ENCODE measurements at places on chromosomes 7 and 10.
A peak's percentile ranks its signal among the peaks of the same experiment; 100 is the strongest.

DNA sequence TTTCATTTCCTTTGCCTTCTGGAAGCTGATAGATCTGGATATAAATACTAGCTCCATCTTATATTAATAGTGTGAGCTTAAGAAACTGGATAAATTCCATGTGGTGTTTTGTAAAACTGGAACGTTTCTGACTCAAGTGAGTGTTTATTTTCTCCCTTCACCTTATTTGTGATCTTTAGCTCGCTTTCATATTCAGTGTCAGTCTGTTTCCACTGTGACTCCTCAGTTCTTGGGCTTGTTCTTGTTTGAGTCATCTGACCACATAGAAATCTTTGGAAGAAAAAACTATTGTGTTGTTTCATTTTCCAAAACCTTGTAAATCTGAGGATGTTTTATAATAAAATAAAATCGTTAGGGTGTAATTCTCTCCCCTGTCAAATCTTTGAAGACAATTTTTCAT lies 186.4 kb downstream of the POLR1F start:
- DNase-seq, result no peak

- DNase-seq, result no peak
Measured at GRCh38 chr7:22564511-22565045, 64.6 kb upstream of the STEAP1B start.

GRCh38 chr7:36308031-36308430 lies 81.6 kb upstream of the ANLN start:
- peak; percentile 53 for DNase-seq

DNA sequence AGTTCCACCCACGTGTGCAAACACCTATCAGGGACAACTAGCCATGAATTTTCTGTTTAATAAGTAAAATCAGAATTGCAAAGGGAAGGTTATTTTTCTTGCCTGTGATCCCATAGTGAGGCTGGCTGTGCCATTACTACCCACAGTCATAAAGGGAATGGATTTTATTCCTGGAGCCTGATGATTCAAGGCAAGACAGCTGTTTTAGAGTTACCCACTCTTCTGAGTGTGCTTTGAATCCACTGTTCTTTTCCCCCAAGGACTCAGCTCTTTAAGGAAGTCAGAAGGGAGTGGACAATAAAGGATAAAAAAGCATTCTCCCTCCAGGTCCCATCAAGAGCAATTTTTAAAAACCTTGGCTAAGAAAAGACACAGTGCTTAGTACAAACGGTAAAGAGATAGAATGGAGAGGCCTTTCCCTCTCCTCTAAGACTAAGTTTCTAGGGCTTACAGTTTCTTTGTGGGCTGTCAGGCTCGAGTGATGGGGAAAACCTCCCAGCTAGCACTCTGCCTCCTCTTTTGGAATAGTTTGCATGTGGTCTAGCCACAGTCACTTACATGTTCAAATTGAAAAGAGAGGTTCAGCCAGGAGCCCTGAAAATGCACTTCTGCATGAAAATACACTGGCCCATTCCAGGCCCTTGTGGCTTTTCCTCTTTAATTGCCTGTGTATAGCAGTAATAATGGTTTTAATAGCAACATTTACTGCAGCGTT lies 5.1 kb upstream of the LRRC4 start:
- DNase-seq, result no peak

DNA sequence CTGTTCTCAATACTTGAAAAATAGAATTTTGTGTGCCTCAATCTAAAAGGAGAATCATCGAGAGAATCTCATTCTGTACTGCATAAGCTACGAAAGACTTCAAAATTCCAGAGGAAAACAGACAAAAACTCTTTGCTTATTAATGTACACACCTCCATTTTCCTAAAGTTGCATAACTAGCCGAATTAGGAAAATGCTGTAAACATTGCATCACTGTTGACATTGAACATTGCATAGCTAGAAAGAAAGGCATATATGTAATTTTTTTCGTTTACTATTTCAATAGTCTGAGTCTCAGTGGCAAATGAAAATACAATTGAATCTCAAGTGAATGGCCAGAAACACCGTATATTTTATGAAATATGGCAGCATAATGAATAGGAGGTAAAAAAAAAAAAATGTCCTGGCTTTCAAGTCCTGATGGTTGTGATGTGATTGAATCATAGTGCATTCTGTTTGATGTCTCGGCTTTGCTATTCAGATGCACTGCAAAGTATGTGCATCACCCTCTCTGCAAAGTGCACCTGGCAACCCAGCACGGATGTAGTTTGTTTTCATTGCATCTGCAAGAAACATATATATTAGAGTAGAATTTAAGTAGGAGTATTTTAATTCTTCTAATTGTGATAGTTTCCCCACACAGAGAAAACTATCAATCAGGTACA lies 196.7 kb downstream of the VTI1A start:
- no peak for DNase-seq

DNA sequence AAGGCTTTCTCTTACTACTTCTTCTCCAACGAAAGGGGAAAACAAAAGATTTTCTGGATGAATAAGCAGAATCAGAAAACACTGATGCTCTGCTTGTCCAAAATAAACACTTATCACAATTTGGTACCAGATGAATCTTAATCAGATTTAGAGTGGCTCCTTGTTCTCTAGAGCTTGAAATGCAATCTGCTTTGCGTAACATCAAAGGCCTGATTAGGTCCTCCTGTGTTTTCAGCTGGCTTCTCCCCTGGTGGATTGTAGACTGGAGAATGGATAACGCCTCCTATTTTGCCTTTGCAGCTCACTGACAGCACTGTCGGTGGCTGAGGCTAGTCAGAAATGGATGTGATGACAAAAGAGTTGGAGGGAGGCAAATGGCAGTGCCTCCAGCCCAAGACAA lies 91.2 kb downstream of the FAM13C start:
- peak; percentile 36 for DNase-seq

DNA sequence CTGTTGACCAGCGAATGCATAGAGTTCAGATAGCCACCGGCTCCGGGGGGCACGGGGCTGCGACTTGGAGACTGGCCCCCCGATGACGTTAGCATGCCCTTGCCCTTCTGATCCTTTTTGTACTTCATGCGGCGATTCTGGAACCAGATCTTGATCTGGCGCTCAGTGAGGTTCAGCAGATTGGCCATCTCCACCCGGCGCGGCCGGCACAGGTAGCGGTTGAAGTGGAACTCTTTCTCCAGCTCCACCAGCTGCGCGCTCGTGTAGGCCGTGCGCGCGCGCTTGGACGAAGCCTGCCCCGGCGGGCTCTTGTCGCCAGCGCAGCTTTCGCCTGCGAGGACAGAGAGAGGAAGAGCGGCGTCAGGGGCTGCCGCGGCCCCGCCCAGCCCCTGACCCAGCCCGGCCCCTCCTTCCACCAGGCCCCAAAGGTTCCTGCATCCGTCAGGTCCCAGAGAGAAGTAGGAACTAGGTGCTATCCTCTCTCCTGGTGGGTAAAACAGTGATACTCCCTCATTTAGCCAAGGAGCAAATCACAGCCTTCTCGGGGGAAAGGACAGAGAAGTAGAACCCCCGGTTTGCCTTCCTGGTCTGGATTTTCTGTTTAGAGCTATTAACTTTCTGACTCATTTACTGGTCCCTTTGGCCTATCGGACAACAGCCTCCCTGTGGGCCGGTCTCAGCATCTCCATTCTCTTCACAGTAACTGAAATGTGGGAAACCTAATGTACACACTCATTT lies 6.1 kb upstream of the HOXA2 start:
- no peak for DNase-seq

DNA sequence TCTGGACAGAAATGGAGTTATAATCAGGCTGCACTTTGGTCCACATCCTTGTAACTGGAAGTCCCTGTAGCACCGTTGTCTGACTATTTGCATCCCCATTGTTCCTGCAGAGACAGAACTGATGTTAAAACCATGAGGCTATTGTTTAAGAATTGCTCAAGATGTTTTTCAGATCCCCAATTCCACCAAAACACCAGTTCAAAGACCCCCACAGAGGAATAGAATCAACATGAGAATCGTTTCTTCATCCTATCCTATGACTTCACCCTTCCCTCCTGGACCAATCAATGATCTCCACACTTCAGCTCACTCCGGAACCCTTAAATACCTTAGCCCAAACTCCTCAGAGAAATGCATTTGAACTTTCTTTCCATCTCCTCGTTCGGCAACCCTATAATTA lies 57.1 kb upstream of the GRID1 start:
- DNase-seq, result no peak

- DNase-seq, result no peak
Measured at GRCh38 chr10:49071160-49071761, 44.1 kb downstream of the VSTM4 start.

DNA sequence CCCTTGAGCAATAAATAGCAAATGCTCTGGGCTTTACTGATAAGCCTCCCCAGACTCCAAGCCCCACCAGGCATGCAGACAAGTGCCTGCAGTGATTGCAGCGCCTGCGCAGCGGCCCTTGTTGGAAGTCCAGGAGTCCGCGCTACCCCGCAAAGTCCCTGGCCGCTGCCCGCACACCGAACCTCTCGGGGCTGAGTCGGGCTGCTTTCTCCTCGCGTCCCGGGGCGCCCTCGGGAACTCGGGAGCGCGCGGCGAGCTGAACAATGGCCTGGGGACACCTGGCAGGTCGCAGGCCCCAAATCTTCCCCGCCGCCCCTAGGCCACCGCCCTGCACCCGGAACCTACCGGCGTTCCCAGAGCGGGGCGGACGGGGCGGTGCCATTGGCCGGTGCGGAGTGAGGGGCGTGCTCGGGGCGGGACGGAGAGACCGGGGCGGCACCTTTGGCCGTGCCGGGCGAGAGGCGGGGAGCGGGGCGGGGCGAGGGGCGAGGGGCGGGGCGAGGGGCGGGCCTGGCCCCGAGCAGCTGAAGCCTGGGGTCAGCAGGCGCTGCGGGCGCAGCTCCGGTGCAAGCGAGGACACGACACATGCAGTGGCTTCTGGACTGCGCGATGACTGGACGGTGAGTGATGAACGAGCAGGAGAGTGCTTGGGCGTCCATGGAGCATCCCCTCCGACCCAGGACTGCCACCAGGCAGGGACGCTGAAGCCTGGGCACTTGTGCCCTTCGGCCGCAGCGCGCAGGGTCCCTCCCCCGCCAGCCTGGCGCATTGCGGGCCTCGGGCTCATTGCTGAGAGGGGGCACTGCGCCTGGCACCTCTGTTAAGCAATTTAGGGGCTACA lies at the start of gene RASSF4:
RASSF4 (plus strand) TSS at position 556 of the 841 bp plus-strand sequence. CDS start 10,401 bp downstream, outside the sequence.
- DNase-seq, result peak; percentile 93

- DNase-seq, result no peak
Measured at GRCh38 chr7:21617916-21618390, 75.1 kb downstream of the DNAH11 start.

GRCh38 chr7:82631998-82632397 lies 188.4 kb upstream of the CACNA2D1 start:
- no peak for DNase-seq

DNA sequence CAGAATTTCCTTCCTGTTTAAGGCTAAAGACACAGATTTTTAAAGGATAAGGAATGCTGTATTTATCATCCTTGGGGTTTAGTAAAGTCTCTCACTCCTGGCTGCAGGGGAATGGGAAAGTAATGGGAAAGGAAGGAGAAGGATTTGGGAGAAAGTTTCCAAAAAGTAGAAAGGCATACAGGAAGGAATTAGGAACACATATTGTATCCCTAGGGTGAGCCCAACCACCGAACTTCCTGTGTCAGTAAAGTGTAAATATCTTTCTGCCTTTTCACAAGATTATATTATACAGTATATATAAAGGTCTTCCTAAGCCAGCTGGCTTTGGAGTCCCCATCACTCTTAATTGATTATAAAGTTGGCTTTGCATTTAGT lies 12.0 kb upstream of the UBE2D1 start:
- no peak for DNase-seq

GRCh38 chr7:2777898-2778535 lies 66.1 kb downstream of the GNA12 start:
- no peak for DNase-seq

DNA sequence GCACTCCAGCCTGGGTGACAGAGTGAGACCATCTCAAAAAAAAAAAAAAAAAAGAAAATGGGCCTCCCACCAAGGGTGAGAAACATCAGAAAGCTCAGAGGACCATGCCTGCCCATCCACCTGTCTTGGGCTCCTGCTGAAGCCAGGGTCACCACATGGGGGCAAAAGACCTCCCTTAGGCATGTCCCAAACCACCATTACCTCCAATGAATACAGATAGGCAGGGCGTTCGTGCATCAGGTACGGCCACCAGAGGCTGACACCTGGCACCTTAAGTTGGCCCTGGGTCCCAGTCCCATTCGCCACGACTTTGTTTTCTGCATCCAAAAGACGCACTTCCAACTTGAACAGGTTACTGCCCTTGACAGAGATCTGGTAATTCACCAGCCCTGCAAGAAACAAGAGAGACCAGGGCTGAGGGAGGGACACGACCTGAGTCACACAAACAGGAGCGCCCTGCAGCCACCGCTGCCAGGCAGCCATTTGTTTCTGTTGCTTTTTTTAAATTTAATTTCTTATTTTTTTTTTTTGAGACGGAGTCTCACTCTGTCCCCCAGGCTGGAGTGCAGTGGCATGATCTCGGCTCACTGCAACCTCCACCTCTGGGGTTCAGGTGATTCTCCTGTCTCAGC lies 6.1 kb downstream of the GUSB start:
- no peak for DNase-seq

GRCh38 chr10:60313589-60313952 lies 76.1 kb downstream of the ANK3 start:
- DNase-seq, result no peak

- no peak for DNase-seq
Measured at GRCh38 chr10:125738206-125738605, 18.7 kb downstream of the EDRF1 start.

DNA sequence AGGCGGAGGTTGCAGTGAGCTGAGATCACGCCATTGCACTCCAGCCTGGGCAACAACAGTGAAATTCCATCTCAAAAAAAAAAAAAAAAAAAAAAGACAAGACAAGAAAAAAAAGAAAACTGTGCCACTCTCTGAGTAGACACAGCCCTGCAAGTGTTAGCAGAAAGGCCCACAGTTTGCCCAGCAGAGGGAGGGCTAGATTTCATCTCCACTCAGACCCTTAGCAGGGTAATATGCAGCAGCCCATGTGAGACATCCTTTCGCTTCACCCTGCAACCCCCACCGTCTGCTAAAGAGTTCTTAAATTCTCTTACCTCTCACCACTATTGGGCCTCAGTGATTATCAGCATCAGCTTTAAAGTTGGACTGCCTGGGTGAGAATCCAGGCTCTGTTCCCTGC lies 38.2 kb downstream of the CTNNA3 start:
- no peak for DNase-seq

GRCh38 chr7:21967598-21968003 lies 21.9 kb upstream of the CDCA7L start:
- no peak for DNase-seq

GRCh38 chr7:98167653-98168052 lies 43.6 kb upstream of the BHLHA15 start:
- DNase-seq, result no peak

DNA sequence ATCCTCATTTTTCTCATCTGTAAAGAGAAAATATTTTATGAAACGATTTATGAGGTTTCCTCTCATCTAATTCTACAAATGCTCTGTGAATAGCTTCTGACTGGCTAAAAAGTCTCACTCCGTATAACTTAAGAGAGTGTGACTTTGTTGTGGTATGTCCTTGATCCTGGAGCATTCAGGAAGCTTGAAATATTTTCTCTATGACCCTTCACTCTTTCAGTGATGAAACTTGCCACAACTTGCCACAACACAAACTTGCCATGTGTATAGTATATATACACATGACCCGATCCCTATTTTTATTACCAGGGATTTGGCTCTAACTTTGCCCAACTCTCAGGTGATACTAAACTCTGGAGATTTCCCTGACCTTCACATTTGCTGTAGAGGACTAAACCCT lies 74.1 kb downstream of the TES start:
- DNase-seq, result no peak
